ENCODE measurements at places on chromosomes 4 and X. TPM values are rescaled to one million over a fixed set of nuclear protein-coding genes. Genes with fewer than 3 reads are reported as not detected.

The SPANXC gene
- polyA plus RNA-seq = not detected

The CABS1 gene
- polyA plus RNA-seq = not detected

The LEF1 gene
- polyA plus RNA-seq = 0.08 TPM

The NMU gene
- not detected for polyA plus RNA-seq

The MAGEE1 gene
- polyA plus RNA-seq = 0.83 TPM

The DRP2 gene
- polyA plus RNA-seq = 0.01 TPM
